ENCODE measurements at places on chromosomes 7 and 10. TPM values are rescaled to one million over a fixed set of nuclear protein-coding genes. Genes with fewer than 3 reads are reported as not detected.

DNA sequence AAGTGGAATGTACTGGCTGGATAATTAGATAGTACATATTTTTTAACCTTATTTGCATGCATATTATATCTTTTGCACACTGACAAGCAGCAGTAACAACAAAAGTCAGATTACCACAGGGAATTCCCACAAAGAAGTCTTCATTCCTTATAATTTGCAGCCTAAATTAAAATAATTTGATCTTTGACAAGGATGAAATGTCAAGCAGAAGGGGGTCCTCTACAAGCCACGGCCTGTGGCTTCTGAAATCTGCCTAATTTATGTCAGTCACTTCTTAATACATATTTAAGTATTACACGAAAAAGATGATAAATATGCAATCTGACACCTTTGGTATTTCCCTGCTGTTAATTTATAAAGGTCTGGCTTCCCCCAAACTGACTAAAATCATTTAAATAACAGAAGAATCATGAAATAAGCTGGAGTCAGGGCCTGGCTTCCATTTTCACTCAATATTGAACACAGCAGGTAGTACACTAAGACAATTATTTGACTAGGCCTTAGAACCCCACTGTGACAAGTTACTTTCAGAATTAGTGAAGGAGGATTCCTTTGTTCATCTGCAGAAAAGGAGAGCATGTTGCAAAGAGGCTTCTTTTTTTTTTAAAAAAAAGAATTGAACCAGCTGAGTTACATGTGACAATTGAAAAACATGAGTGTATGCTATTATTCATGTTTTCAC is 351.1 kb upstream of the ETV1 start:
- DNase-seq: no peak

GRCh38 chr7:14400271-14400670 is 410.8 kb upstream of the ETV1 start:
- DNase-seq: no peak

ZNF22 gene
- 19.6 TPM for total RNA-seq

DNA sequence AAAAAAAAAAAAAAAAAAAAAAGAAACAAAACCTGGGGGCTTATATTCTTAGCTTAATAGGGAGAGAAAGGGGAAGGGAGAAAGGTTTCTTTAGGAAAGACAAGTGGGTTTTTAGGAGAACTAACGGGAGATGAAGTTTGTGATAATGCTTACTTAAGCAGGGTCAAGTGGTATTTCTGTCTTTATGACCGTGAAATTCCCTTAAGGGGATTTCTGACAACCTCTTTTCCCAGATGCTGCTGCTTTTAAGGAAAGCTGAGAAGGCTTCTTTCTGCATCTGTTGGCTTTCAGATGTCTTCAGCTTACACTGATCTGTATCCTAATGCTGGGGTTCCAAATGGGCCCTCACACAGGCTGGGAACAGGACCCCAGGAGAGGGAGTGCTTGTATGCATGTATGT is 42.6 kb downstream of the ADAMTS14 start:
- DNase-seq: no peak

SKAP2 gene
- total RNA-seq: 48.5 TPM

GRCh38 chr7:97733276-97734161 is 1.6 kb downstream of the TAC1 start:
- peak; percentile 20 for DNase-seq

Measured in aorta (tissue), 5 donors.